ENCODE measurements at places on chromosomes 7 and 10. TPM values are rescaled to one million over a fixed set of nuclear protein-coding genes. Genes with fewer than 3 reads are reported as not detected.

DNA sequence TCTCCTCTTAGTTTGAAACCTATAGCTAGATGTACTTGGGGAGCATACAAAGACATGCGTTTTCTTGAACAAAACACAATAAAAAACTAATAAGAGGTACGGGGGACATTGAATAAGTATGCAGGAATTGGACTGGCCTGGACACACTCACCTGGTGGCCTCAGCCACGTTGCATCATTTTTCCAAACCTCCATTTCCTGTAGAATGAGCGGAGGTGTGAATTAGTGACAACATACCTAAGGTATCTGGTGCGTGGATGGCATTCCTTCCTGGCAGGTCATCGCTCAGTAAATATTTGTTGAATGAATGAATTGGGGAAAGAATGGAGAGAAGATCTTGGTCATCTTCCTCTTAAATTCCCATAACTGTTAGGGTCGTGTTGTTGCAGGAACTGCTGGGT is 103.2 kb upstream of the CTBP2 start:
- DNase-seq: peak; percentile 56

The AFAP1L2 gene
- not detected for total RNA-seq

The SLC26A4 gene
- total RNA-seq: 0.25 TPM

The HMX3 gene
- total RNA-seq: not detected

GRCh38 chr10:110774069-110775019 is 97.4 kb upstream of the PDCD4 start:
- DNase-seq: peak; percentile 92

GRCh38 chr7:130430841-130431666 is 9.8 kb downstream of the CEP41 start:
- peak; percentile 87 for DNase-seq
